ENCODE measurements at places on chromosomes 3 and 15.

DNA sequence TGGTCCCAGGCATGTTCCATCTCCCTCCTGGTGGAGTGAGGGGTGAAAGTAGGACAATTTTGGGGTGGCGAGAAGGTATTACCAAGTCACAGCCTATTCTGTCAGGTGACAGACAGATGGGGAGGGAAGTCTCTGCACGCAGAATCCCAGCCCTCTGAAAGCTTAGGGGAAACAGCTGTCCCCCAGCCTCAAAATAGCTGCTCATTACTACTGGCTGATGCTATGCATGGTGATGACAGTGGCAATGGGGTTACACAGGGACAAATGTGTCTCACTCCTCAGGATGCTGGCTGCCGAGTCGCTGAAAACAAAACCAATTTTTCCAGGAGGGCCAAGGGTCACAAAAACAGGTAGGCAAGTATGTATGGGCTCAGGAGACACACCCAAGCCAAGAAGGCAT is 68.8 kb upstream of the OXTR start:
- DNase-seq, result no peak

- no peak for DNase-seq
Observed at GRCh38 chr15:47987908-47988532, 132.8 kb upstream of the SLC24A5 start.

DNA sequence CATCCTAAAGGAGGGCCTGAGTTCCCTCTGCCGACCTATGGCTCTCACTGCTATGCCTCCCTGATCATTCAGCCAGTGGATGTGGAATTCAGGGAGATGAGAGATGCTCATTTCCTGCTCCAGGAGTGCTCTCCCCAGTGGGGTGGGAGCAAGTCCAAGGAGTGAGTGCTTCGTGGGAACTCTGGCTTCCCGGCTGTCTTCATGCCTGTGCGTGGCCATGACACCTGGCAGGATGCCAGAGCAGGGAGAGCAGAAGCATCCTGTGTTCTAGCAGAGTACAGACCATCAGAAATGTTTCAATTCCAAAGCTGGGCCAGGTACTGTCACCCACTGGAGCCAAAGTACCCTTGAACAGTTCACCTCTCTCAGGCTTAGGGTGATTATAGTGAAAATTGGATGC is 45.1 kb downstream of the APH1B start:
- no peak for DNase-seq

DNA sequence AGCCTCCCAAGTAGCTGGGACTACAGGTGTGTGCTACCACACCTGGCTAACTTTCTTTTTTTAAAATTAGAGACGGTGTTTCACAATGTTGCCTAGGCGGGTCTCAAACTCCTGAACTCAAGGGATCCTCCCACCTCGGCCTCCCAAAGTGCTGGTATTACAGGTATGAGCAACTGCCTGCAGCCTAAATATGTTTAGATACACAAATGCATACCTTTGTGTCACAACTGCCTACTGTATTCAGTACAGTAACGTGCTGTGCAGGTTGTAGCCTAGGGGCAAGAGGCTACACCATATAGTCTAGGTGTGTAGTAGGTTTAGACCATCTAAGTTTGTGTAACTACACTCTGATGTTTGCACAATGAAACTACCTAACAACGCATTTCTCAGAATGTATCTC is 9.5 kb upstream of the PAK6 start:
- DNase-seq, result no peak

GRCh38 chr15:99168601-99169580 is 64.0 kb downstream of the SYNM start:
- DNase-seq, result no peak

DNA sequence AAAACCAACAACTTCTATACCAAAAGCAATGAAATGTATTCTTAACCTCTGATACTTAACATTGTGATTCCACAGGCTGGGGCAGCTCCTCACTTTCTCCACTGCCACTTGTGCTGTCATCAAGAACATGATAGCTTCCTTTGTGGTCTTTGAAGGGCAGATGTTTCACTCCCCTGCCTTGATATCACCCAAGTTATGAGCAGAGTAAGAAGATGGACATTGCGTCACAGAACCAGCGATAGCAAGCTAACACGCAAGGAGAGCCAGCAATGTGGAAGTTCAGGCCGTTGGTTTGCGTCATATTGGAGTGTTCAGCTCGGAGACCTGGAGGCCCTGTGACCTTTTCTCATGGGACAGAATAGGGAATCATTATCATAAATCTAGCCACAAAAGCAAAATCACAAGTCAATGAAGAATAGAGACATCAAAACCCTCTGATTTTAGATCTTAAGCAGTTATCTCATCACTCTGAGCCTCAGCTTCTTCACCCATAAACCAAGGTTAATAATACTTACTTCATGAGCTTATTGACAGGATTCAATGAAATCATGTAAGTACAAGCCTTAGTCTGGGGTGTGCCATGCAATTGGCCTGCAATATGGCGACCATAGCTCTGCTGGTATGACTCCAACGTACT is 183.8 kb upstream of the THBS1 start:
- DNase-seq, result no peak

DNA sequence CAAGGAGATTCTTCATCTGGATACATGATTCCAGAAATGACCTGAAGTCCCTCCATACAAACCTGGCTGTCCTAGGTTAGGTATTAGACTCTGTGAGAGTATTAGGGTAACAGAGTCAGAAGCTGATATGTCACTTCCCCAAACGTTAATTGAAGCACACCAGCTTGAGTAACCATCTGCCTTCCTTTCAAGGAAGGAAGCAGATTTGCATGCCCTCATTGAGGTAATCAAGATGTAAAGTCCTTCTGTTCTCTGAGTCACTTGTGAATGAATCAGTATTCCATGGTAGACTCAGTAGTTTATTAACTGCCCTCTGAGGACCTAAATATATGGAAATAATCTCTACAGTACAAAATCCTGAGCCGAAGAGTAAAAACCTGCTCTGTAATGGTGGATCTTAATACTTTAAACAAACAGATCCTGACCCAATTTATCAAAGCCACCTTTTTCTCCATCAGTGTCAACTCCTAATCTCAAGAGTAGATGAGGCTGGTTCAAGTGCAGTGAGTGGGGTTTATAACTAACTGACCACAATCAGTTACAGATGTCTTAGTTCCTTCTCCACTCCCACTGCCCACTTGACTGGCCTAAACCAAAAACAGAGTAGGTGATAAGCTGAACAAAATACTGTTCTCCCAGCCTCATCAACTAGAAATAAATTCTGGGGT is 246.2 kb upstream of the CHRM5 start:
- no peak for DNase-seq

Measured in suprapubic skin (tissue), 4 donors.